T-helper 17 cell (primary cell): ENCODE measurements at places on chromosomes 11 and 22. TPM values are rescaled to one million over a fixed set of nuclear protein-coding genes. Genes with fewer than 3 reads are reported as not detected.

The DSCAML1 gene
- total RNA-seq = 0.92 TPM

- DNase-seq = no peak
- no peaks in the 10 kb centered on the region for H3K36me3 ChIP-seq
- peaks cover 52% of the 10 kb centered on the region for H3K27me3 ChIP-seq
- H3K4me3 ChIP-seq = peak overlapping the region; percentile 33
These were observed 1.2 kb downstream of the FBLN1 start for GRCh38 chr22:45503816-45504372.

DNA sequence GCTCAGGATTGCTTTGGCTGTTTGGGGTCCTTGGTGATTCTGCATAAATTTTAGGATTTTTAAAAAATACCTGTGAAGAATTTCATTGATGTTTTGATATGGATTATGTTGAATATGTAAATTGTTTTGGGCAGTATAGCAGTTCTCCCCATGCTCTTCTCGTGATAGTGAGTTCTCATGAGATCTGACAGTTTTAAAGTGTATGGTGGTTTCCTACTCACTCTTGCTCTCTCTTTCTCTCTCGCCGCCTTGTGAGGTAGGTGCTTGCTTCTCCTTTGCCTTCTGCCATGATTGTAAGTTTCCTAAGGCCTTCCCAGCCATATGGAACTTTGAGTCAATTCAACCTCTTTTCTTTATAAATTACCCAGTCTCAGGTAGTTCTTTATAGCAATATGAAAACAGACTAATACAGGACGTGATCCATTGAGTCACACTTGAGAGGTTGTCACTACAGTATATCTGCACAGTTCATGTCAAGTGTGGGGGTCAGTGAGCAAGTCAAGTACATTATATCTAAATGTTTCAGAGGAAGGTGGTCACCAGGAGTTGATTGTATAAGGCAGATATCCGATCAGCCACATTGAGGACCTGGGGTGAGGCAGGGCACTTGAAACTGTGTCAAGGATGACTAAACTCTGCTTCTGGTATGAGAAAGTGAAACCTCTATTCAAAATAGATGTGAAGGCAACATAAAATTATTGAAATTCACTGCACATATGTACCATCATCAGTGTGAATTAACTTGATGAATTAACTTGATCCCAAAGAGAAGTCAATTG lies 70.7 kb upstream of the CCDC179 start:
- H3K4me3 ChIP-seq = no peak overlapping the region
- H3K27me3 ChIP-seq = no peaks in the 10 kb centered on the region
- H3K27ac ChIP-seq = no peak overlapping the region
- no peak for DNase-seq
- no peaks in the 10 kb centered on the region for H3K4me1 ChIP-seq

- peak overlapping the region; percentile 95 for H3K27ac ChIP-seq
- H3K27me3 ChIP-seq = no peaks in the 10 kb centered on the region
- H3K36me3 ChIP-seq = peaks cover 2% of the 10 kb centered on the region
- peaks cover 58% of the 10 kb centered on the region for H3K4me1 ChIP-seq
- H3K4me3 ChIP-seq = peak overlapping the region; percentile 93
These were observed 874 bp upstream of the PLAAT4 start for GRCh38 chr11:63535734-63536133.

DNA sequence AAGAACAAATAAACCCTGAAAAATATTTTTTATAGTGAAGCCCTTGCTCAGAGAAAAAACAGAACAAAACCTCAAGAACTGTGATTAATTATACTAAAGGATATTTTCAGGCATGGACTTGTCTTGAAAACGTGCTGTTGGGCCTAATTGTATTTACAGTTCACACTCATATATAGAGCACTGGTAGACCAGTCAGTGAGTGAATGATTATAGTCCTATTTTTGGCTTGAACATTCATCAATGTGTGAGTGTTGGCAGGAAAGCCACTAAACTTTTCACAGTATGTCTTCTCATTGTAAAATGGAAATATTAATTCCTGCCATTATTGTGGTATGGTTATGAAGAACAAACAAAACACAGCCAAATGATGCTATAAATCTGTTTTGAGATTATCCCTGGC lies 462.8 kb downstream of the KCNA4 start:
- no peaks in the 10 kb centered on the region for H3K36me3 ChIP-seq
- H3K27ac ChIP-seq = no peak overlapping the region
- H3K4me1 ChIP-seq = no peaks in the 10 kb centered on the region
- DNase-seq = no peak

DNA sequence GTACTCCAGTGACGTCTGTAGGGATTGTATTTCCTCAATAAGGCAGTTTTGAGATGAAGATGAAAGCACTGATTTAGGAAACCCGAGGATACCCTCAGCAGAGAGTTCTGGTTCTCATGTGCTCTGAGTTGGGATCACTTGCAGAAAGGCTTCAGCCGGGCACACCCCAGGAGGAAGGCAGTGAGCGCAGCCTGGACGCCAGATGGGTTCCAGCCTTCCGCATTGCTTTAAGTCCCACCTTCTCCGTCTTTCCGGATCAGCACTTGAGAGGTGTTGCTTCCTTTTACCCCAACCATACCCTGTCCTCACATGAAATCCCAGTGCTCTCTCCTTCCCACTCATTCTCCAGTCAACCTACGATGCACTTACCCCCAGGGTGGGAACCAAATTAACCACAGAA lies 239.5 kb upstream of the CADM1 start:
- no peaks in the 10 kb centered on the region for H3K36me3 ChIP-seq
- H3K4me1 ChIP-seq = no peaks in the 10 kb centered on the region
- no peak for DNase-seq
- H3K27ac ChIP-seq = no peak overlapping the region

- H3K27me3 ChIP-seq = no peaks in the 10 kb centered on the region
- no peaks in the 10 kb centered on the region for H3K36me3 ChIP-seq
- no peak overlapping the region for H3K27ac ChIP-seq
- no peak for DNase-seq
These were observed 10.8 kb upstream of the CD81 start for GRCh38 chr11:2366276-2366675.

The CCDC87 gene
- 0.63 TPM for total RNA-seq

DNA sequence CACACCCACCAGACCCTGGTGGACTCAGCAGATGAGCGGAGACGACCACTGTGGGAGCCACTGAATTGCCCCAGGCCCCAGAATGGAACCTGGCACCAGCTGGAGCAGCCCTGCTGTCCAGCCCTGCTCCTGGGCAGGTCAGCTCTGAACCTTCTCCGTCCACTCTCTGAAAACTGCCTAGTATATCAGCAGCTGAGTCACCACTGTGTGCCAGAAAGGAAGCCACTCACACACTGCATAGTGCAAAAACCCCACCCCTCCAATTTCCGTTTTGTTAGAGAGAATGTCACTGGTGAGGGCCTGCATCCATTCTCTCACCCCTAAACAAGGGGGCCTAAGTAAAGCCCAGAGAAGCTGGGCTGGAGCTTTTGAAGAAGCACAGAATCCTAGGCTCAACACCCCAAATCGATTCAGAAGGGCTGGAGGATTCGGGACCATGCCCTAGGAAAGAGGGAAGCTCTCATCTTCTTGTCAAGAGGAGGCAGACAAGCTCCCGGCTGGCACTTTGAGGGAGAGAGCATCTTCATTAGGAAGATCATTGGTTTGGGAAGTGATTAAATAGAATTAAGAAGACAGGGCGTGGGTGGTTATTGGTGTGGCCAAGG lies 44.5 kb downstream of the GALNT18 start:
- no peak overlapping the region for H3K4me3 ChIP-seq
- peaks cover 4% of the 10 kb centered on the region for H3K36me3 ChIP-seq
- DNase-seq = no peak
- peaks cover 49% of the 10 kb centered on the region for H3K27me3 ChIP-seq
- H3K27ac ChIP-seq = no peak overlapping the region

DNA sequence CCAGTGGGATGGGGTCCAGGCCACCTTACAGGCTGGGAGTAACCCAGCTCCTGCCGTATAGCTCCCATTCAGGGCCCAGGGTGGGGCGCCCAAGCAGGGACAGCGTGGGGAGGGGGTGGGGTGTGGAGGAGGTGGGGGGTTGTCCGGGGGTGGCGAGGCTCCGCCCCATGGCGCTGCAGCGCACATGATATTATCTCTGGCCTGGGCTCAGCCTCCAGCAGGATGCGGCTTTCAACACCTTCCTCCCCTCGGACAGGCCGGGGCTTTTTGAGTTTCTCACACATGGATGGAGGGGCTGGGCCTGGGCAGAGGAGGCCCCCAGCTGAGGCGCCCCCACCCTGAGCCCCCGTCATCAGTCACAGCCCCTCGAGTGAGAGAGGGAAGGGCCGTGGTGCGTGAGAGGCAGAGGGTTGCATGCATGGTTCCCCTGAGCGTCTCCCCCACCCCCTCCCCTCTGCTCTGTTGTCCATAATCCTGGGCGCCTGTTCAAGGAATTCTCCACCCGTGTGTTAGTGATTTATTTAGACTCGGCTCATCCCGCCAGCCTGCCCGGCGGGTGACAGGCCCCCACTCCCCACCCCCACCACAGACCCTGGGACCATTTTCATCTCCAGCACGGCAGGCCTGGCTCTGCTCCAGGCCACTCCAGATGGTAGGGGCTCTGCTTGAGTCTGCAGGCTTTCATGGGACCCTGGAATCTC lies 44.9 kb downstream of the WNT11 start:
- DNase-seq = no peak
- H3K4me1 ChIP-seq = no peaks in the 10 kb centered on the region
- H3K27me3 ChIP-seq = peaks cover 14% of the 10 kb centered on the region

DNA sequence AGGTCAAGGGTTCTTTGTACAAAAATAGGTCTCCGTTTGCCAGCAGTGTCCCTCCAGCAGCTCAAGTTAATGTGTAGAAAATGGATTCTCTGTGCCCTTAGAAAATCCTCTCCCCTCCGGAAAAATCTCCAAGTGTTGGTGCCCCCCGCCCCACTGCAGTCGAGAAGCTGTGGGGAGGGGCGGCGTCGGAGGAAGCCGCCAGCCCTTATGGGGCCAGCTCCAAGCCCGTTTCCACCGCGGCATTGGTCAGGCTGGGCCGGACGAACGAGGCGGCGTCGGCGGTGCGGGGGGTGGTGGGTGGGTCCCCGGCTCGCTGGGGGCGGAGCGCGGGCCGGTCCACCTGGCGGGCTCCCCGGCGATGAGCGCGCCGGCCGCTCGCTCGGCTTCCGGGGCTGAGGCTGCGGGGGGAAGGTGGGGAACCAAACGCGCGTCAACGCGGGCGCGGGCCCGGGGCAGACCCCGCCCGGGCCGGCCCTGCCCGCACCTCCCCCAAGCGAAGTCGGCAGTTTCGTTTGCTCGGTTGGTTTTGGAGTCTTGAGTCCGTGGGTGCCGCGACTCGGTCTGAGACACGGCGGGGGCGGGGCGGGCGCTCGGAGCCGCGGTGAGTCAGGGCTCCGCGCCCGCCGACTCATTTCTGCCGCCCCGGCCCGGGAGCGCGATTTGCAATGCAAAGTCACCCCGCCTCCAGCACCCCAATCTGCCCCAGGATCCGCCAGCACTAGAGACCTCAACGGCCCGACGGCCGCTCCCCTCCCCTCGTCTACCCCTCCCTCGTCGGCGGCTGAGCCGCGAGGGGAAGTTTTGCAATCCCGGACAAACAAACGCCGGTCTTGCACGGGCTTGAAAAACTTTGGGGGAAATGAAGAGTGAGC lies 1.4 kb downstream of the ASCL2 start:
- H3K4me3 ChIP-seq = peak overlapping the region; percentile 71
- DNase-seq = no peak
- no peak overlapping the region for H3K27ac ChIP-seq

DNA sequence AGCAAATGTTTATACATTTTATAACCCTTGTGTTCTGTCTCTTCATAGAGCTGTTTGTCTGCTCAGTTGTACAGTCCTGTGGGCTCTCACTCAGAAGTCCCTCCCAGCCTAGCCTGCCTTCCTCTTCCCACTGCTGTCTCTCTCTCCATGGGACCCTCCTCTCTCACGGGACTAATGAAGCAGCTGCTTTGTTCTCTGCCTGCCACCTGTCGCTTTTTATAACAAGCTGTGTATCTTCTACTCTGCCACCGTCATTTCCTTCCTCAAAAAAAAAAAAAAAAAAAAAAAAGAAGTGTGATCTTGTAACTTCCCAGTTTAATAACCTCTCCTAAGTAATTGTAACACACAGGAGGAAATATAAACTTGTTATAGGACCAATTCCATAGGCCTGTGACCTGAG lies 92.2 kb upstream of the ALKBH3 start:
- DNase-seq = no peak
- peak overlapping the region; percentile 44 for H3K27ac ChIP-seq
- H3K4me3 ChIP-seq = no peak overlapping the region
- H3K4me1 ChIP-seq = no peaks in the 10 kb centered on the region
- peaks cover 2% of the 10 kb centered on the region for H3K36me3 ChIP-seq
- H3K27me3 ChIP-seq = no peaks in the 10 kb centered on the region

The OR8B12 gene
- total RNA-seq = not detected

- H3K4me3 ChIP-seq = no peak overlapping the region
- DNase-seq = peak; percentile 52
- no peaks in the 10 kb centered on the region for H3K36me3 ChIP-seq
- no peaks in the 10 kb centered on the region for H3K27me3 ChIP-seq
- no peak overlapping the region for H3K27ac ChIP-seq
- H3K4me1 ChIP-seq = peaks cover 16% of the 10 kb centered on the region
These were observed 20.3 kb downstream of the CLPB start for GRCh38 chr11:72413914-72414628.

GRCh38 chr11:79950741-79951140 lies 509.9 kb upstream of the TENM4 start:
- H3K4me3 ChIP-seq = no peak overlapping the region
- no peaks in the 10 kb centered on the region for H3K4me1 ChIP-seq
- no peaks in the 10 kb centered on the region for H3K27me3 ChIP-seq
- H3K27ac ChIP-seq = no peak overlapping the region
- H3K36me3 ChIP-seq = no peaks in the 10 kb centered on the region

The POTEH gene
- total RNA-seq = not detected

The HIKESHI gene
- total RNA-seq = 17.7 TPM

DNA sequence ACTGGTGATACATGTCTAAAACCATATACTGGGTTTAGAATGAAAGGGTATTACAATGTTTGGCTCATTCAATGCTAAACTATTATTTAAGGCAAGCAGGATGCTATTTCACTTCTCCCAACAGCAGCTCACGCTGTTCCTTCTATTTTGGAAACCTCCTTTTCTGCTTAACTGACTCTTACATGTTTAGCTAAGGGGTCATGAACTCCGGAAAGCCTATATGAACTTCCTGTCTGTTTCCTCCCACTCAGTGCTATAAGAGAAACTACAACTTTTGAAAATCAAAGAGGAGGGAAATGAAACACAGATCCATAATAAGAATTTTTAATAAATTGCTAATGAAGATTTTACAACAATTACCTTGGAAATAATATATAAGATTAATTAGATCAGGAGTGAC lies 30.9 kb downstream of the SLC36A4 start:
- DNase-seq = no peak
- H3K27me3 ChIP-seq = no peaks in the 10 kb centered on the region
- H3K4me1 ChIP-seq = peaks cover 2% of the 10 kb centered on the region
- no peak overlapping the region for H3K27ac ChIP-seq
- H3K4me3 ChIP-seq = no peak overlapping the region

The TEX54 gene
- total RNA-seq = not detected

GRCh38 chr11:22991196-22991595 lies 130.9 kb upstream of the CCDC179 start:
- no peaks in the 10 kb centered on the region for H3K4me1 ChIP-seq
- H3K27ac ChIP-seq = no peak overlapping the region
- no peak for DNase-seq
